NCI-H748 treated with DMSO at 0.1 percent for 48 hours (cell line): ENCODE measurements at places on chromosomes 2 and 18.

- no peak for DNase-seq
Measured at GRCh38 chr18:76315722-76316230, 179.3 kb downstream of the ZNF516 start.

DNA sequence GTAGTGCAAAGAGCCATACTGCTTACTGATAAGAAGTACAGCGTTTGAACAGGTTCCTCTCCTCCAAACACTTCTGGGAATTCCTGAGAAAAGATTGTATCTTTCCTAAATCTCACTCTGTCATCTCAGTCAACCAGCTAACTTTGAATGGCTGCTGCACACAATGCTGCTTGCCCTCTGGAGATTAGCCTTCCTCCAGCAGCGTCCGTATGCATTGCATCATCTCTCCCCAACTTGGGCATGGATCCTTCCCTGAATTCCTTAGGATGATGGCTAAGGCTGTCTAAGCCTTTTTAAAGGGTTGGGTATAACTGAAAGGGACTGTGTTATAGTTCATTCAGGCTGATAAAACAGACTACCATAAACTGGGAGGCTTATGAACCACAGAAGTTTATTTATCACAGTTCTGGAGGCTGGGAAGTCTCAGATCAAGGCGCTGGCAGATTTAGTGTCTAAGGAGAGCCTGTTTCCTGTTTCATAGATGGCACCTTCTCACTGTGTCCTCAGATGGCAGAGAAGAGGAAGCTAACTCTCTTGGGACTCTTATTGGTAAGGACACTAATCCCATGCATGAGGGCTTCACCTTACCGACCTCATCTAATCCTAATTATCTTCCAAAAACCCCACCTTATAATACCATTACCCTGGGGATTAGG lies 105.3 kb downstream of the PAX3 start:
- no peak for DNase-seq

- no peak for DNase-seq
Measured at GRCh38 chr18:62372156-62372555, 47.0 kb downstream of the TNFRSF11A start.

- DNase-seq: no peak
Measured at GRCh38 chr2:219396863-219397457, 9.2 kb upstream of the DNPEP start.

GRCh38 chr18:24679062-24679461 lies 218.6 kb downstream of the HRH4 start:
- DNase-seq: no peak

GRCh38 chr2:157311706-157312105 lies 13.9 kb downstream of the ERMN start:
- no peak for DNase-seq

- DNase-seq: peak; percentile 5
Measured at GRCh38 chr18:23200756-23201155, 65.5 kb downstream of the CABLES1 start.

DNA sequence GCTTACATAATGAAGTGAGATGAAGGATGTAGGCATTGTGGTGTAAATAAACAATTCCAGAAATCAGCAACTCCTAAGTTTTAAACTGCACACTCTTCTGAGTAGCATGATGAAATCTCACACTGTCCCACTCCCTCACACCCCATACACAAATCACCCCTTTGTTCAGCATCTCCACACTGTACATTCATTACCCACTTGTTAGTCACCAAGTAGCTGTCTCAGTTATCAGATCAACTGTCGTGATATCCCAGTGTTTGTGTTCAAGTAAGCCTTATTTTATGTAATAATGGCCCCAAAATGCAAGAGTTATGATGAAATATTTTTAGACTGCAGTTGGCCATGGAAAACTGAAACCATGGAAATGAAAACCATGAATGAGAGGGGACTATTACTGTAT lies 135.7 kb downstream of the GRB14 start:
- no peak for DNase-seq

DNA sequence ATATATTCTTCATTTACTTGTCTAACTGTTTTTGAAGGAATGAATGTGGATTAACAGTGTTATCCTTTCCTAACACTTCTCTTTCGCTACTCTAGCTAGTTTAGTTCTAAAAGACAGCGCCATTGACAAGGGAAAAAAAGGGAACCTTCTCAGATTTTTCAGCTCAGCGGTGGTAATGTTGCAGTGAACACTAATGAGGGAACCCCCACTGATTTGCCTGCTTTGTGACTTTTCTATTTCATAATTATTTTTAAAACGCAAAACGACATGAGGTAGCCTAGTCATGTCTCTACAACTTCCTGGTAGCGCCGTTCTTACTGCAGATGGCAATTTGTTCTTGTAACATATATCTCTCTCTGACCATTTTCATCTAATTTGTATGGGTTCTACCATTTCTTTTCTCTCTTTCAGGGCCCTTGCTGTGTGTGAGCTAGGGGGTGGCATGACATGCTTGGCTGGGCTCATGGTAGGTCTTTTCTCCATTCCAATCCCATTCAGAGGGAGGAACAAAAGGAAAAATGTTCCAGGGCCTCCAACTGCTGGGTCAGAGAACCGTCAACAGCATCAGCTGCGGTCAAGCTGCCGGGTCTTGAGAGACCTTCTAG lies 235.5 kb upstream of the SIX3 start:
- no peak for DNase-seq

GRCh38 chr18:12645751-12646203 lies 12.1 kb downstream of the SPIRE1 start:
- no peak for DNase-seq

DNA sequence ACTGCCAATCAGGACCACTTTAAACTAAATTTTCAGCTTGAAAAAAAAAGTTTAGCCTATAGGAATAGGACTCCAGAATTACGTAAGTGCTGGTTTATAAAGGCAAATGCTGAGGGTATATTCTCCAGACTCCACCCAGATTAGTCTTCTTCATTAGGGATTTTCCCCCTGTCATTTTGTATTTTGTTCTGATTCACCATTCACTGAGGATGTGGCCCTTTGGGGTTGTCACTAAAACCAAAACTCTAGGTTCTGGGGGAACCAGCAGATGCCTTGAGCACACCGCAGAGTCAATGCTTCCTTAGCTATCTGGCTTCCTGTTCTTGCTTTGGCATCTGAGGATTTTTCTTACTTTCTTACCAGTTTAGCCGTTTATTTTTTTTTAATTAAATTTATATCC lies 10.5 kb downstream of the SCYGR4 start:
- no peak for DNase-seq

- DNase-seq: no peak
Measured at GRCh38 chr2:64291181-64291580, 147.0 kb upstream of the PELI1 start.

DNA sequence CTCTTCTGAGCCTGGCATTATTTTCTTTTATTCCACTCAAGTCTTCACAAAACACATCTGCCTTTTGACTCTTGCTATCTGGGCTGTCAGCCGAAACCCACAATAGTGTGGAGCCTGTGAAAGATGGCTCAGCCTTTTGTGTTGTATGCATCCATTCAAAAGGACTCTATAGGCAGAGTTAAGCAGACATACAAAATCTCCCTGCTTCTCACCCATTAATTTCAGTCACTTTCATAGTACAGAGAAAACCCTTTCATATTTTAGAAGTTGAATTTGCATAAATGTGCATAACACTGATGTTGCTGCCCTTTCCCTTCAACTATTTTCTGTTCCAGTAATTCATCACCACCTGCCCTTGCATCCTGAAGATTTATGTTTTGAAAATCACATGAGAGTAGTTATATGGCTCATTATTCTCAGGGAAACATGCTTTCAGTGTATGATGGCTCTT lies 154.6 kb downstream of the EVA1A start:
- no peak for DNase-seq

GRCh38 chr2:25032094-25032493 lies 9.8 kb upstream of the EFR3B start:
- no peak for DNase-seq

GRCh38 chr2:17719562-17720371 lies 33.8 kb downstream of the SMC6 start:
- DNase-seq: no peak

- no peak for DNase-seq
Measured at GRCh38 chr2:227150222-227150936, 13.6 kb downstream of the COL4A4 start.

DNA sequence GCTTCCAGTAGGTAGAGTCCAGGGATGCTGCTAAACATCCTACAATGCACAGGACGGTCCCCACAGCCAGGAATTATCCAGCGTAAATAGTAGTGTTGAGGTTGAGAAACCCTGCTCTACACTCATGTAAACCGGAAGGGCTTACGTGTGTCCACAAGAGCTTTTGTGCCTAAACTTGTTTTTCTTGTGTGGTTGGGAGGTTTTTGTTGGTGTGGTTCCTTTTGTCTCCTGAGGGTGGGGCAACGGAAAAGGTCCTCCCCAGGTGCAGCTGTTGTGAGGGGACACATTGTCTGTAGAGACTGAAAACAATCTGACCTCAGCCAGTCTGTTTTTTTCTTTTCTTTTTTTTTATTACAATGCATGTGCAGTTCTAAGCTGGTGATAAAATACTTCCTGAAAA lies 72.7 kb upstream of the MGAT5 start:
- peak; percentile 73 for DNase-seq

- no peak for DNase-seq
Measured at GRCh38 chr18:4582431-4583335, 127.6 kb upstream of the DLGAP1 start.

DNA sequence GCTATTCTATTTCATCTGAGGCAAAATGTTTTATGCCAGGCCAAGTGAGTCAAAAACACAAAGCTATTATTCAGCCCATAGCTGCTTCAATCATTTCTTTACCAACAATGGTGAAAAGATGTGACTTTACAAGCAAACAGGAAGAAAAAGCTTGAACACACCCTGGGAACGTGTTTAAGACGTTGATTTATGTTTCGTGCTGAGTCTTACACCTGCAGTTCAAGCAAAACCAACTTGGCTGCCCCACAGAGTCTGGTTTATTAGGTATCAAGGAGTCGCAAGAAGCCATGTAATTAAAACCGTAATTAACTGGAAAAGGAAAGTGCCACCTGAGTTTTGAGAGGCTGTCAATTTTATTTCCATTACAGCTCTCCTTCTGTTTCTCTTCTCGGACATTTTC lies 295.5 kb downstream of the MEIS1 start:
- DNase-seq: no peak

- peak; percentile 33 for DNase-seq
Measured at GRCh38 chr2:228689053-228689452, 507.6 kb upstream of the SPHKAP start.

DNA sequence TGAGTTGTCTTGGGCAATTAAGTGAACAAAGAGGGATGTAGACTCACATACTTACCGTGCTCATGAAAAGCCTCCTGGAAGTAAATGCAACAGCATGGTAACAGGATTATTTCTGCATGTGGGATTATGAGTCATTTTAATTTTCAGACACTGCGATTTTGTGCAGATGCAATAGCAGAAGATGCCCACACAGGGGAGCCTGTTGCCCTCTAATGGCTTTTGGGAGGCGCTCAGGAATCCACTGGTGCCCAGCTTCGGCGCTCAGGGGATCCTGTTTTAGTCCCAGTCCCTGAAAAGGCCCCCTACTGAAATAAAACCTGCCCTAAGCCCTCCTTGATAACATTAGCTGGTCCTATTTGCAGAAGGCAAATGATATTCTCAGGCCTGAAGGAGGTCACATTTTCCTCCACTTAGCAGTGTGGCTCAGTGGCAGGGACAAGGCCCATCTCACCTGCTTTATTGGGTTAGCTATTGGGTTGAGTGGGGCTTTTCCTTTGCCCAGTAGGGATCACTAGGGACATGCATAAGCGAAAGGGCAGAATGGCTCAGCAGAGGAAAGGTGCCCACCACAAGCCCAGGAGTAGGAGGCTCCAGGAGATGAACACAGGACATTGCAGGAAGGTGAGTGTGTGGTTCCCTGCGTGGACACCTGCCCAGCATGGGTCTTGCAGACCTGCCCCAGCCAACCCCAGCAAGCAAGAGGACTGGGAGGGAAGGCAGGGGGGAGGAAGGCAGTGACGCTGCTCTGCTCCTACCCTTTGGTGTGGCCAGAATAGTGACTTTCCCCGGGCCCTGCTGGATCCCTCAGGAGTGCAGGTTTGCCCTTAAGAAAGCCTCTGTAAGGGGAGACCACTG lies 26.5 kb upstream of the KCNS3 start:
- peak; percentile 33 for DNase-seq

- DNase-seq: no peak
Measured at GRCh38 chr2:237869343-237870102, 10.1 kb downstream of the RAMP1 start.

DNA sequence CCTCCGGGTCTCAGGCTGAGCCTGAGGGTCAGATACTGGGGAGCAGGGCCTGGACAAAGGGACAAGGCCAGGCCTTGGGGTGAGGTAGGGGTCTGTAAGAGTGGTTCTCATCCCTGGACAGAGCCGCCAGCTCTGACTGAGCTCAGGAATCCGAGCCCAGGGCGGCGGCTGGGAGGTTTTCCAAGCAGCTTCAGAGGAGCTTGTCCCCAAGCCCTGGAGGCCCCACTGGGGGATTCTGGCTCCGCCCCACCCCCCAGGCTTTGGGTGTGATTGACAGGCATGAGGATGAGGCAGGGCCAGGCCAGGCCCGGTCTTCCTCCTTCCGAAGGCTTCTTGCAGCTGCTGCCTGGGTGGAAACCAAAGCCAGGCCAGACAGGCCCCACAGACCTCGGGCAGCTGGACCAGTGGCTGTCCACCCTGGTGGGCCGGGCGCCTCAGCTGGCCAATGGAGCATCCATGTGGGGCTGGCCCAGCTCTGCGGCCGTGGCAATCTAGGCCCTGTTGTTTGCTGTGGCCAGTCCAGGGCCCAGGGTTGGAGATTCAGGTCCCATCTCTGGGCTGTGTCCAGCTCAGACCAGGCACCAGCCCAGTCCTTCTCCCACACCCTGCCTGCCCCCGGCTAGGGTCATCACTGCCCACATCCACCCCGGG lies 23.1 kb upstream of the GPC1 start:
- no peak for DNase-seq

DNA sequence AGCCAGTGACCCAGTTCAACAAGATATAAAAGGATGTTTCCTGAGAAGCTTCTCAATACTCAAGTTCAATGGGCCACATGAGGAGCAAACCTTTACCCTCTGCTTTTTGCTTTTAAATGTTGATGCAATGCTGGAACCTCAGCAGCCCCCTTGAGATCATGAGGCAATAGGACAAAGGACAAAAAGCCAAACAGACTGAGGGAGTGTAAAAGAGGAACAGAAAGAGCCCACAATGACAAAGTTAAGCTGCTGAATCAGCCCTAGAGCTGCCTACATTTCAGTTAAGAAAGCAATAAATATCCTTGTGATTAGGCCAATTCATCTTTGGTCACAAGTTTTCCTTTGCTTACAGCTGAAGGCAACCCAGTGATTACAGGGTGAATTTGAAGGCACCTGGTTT lies 76.9 kb downstream of the MRO start:
- DNase-seq: no peak

DNA sequence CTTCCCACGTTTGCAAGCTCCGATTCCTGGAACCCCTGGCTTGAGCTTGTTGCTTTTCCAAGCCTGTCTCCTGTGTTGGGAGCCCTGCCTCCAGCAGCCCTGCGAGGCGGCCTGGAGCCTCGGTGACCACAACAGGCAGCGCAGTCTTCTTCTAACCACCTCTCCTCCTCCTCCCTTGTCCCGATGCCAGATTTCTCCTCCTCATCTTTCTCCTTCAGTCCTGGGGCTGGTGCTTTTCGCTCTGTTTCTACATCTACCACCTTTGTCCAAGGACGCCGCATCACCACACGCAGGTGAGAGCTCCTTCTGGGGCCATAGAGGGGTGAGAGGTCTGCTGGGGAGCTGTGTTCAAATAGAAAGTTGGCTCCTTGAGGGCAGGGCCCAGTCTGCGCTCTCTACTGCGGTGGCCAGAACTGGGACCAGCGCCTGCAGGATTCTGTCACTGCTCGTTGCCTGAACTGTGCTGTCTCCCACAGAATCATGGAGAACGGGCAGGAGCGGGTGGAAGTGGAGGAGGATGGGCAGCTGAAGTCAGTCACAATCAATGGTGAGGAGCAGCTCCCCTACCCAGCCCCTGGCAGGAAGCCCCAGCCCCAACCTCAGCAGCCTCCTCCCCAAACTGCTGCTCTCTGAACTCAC lies 3.9 kb downstream of the DNAJB2 start:
- DNase-seq: no peak
